Activated CD8-positive, alpha-beta T cell treated with anti-CD3 and anti-CD28 coated beads for 36 hours (primary cell): ENCODE measurements at places on chromosomes 2 and 18. TPM values are rescaled to one million over a fixed set of nuclear protein-coding genes. Genes with fewer than 3 reads are reported as not detected.

SLC35F6 gene
- 4.6 TPM for total RNA-seq

NEU4 gene
- total RNA-seq: 0.38 TPM

IL36RN gene
- total RNA-seq: not detected

RSAD2 gene
- total RNA-seq: 3.7 TPM

EPC2 gene
- total RNA-seq: 20.0 TPM

CABLES1 gene
- 2.0 TPM for total RNA-seq

LOXL3 gene
- total RNA-seq: 0.60 TPM
